NCI-H187 treated with DMSO at 0.1 percent for 48 hours (cell line): ENCODE measurements at places on chromosomes 2 and 18.

DNA sequence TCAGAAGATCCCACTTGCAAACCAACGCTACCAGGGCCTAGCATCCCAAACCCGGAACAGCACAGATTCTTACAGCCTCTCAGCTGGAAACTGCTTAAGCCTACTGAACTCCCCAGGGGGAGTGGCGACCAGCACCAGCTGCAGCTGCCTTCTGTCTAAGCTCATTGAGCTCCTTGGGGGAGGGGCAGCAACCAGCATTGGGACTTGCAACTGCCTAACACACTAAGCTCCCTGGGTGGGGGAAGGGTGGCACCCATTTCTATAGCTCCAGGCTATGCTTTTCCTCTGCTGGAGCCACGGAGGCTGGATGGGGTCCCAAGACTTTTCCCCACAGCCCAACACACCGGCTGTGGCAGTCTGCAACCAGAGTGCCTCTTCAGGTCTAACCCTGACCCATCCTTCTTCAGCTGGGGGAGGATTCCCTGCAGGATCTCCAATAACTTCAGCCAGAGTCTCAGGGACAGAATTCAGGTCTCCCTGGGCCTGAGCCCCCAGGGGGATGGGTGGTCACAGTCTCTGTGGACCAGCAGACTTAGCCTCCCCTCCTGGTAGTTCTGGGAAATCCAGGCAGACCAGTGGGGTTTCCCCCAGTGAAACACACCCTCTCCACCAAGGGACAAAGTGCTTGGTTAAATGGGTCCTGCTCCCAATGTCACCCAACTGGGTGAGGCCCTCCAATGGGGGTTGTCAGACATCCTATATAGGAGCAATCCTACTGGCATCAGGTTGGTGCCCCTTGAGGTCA lies 45.9 kb upstream of the ITGA4 start:
- peak; percentile 10 for DNase-seq

- DNase-seq, result no peak
These were observed 1866.9 kb upstream of the PIK3C3 start for GRCh38 chr18:40088130-40088529.

GRCh38 chr2:58502931-58503330 lies 261.8 kb upstream of the FANCL start:
- no peak for DNase-seq

- DNase-seq, result no peak
These were observed 13.8 kb upstream of the KCNF1 start for GRCh38 chr2:10897956-10898355.

GRCh38 chr2:216658757-216659156 lies 25.5 kb downstream of the IGFBP2 start:
- DNase-seq, result no peak

GRCh38 chr18:52781113-52781512 lies 441.1 kb downstream of the DCC start:
- no peak for DNase-seq

GRCh38 chr2:1886405-1886992 lies 142.2 kb upstream of the PXDN start:
- DNase-seq, result no peak

DNA sequence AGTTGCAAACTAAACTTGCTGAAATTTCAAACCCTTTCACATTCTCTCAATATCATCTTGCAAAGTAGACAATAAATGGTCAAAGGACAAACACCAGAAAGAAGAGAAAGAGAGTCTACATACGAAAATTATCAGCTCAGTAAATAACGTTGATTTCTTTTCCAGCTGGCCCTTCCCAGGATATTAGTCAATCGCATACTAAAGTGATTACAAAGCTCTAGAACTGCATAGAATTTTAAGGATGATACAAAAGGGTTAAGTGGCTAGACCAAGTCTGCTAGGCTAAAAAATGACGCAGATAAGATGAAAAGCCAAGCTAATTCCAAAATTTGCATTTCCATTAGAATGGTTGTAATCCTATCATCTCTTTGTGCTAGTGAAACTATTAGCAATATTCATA lies 405.7 kb downstream of the FBXO15 start:
- DNase-seq, result no peak

- no peak for DNase-seq
These were observed 377.5 kb downstream of the OSR1 start for GRCh38 chr2:18980786-18981430.

GRCh38 chr2:13770279-13770678 lies 862.2 kb upstream of the LRATD1 start:
- DNase-seq, result no peak

DNA sequence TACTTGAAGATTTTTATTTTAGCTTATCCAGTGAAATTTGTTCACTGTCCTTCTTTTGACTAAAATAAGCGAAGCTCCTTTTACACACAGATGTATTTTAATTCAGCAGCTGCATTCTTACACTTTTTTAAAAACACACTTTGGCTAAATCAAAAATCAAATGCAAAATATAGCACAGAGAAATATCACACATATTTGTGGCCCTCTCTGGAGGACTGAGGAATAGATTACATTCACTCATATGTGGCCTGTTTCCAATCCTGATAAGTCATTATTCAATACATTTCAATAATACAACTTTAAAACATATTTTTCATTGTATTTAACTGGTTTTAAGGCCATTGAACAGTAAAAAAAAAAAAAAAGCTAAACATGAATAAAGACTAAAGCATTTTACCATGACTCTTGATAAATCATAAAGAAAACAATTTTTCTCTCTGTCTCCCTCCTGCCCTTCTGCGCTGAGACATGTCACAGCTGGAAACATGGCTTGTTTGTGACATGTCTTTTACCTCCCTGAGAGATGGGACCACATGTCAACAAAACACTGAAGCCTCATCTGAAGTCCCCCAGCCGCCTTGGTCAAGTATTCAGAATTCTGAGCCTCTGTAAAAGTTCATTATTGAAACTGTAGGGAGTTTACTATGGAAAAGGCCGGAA lies 221.0 kb downstream of the ZNF407 start:
- no peak for DNase-seq

DNA sequence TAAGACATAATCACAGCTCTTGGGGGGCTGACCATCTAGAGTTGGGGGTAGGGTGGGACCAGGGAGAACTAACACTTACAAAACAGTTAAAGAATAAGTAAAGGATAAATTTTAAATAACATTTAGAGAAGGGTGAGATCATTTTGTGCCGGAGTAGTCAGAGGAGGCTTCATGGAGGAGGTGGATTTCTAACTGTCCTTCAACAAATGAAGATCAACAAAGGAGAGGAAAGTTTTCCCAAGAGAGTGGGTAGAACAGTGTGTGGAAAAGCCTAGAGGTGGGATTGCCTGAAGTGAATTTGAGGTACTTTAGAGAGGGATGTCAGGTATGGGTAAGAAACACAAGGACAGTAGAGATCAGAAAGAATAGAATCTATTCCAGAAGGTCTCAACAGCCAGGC lies 7.3 kb downstream of the PROKR1 start:
- DNase-seq, result no peak

DNA sequence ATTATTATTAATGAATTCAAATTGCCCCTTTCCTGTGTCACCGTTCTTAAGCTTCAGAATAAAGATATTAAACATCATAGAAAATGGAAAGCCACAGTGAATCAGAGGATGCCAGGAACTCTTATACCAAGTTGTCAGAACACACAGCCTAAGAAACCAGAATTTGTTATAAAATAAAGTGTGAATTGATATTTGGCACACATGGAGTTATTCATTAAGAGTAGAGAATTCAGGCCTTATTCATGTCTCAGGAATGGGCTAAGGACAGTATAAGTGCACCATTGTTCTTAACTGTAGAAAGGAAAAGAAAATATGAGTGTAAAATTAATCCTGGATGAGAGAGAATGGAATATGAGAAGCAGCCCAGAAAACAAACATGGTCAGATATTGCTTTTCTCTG lies 86.7 kb upstream of the ATP8B1 start:
- DNase-seq, result no peak

GRCh38 chr2:36477746-36478145 lies 120.2 kb downstream of the FEZ2 start:
- no peak for DNase-seq

- DNase-seq, result no peak
These were observed 368.0 kb upstream of the RAB6C start for GRCh38 chr2:129611471-129611870.

DNA sequence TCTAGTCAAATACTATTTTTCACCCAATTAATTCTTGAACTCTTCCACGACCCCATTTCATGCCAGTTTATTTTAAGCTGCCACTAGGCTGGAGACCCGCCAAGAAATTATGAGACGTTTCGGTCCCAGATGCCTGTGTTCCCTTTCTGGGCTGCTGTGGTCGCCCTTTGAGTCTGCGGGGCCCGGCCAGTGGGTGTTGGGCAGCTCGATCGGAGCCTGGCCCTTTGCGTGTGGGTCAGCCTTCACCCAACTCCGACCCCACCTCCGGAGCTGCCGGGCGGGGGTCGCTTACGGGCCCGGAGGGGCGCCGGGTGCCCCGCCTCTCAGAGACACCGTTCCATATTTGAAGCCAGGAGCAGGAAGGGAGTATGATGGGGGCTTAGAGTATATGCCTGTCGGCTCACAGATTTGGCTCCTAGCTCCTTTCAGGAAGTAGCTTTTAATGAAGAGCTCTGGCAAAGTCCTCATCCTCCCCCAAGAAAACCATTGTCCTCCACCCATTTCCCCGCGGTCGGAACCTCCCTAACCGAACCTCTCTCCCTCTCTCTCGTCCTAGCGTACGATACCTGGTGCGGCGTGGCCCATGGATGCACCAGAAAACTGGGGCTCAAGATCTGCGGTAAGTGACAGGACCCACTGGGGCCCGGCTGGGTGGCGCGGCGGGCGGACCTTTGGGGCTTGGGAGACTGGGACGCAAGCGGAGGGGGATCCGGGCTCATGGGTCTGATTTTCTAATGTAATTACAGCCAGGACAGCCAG lies 5.0 kb downstream of the GAD1 start:
- no peak for DNase-seq

DNA sequence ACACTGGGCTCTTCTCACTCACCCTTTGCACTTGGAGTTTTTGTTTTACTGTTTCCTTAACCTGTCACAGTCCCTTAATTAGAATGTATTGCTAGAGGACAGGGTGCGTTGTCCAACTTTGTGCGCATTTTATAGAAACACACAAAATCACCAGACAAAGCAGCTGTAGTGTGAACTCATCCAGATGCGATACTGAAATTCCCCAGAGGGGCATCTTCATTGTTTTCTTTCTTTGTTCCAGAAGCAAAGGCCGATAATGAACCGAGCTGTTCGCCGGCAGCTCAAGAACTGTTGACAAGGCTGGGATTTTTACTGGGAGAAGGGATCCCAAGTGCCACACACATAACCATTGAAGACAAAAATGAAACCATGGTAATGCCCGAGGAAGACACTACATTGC lies 137.6 kb downstream of the WDSUB1 start:
- no peak for DNase-seq

DNA sequence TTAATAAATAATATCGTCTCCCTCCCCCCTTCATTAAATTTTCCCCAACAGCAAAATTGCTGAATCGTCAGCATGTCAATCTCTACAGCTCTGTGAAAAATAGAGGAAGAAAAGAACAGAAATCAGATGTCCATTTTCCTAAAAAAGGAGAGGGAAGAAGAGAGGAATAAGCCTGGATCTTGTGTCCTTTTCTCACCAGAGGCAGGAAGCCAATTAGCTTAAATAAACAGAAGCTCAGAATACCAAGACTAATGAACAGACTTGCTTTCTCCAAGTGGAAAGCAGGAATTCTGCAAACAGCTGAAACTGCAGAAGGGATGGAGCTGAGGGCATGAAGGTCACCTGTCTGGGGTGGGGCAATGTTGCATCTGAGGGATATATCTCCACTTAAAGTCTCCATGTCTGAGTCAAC lies 265.7 kb downstream of the CCDC85A start:
- no peak for DNase-seq

DNA sequence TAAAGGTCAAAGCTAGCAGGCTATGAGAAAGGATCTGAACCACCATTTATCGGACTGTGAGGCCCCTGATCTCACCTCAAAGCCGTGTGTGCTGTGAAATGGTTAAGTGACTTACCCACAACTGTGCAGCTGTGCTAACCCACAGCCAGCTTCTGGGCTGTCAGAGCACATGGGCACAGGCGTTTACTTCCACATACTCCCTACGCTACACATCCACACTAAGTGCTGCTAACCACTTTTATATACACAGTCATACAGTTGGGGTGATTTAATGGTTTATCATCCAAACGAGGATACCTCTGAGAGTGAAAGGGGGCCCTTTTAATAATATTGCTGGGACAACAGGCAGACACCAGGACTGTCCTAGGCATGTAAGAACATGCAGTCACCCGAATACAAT lies 37.3 kb downstream of the CYRIA start:
- no peak for DNase-seq

- no peak for DNase-seq
These were observed 485.2 kb upstream of the REG3G start for GRCh38 chr2:78540255-78540654.

DNA sequence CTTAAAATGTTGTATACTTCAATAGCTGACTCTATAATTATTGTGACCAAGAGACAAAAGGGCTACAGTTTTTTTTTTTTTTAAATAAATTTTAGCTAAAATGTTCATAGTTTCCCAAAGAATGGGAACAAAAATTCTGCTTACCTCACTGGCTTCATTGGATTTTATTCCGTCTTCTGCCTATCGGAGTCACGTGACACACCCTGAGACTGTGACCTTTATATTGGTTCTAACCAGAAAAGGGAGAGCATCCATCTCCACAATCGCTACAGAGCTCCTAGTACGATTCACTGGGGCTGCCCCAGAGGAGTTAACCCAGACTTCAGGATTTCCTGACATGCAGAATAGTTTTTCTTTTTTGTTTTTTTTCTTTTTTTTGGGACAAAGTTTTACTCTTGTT lies 203.6 kb upstream of the SLC35G4 start:
- no peak for DNase-seq

GRCh38 chr18:23243178-23243577 lies 107.9 kb downstream of the CABLES1 start:
- no peak for DNase-seq
